ENCODE measurements at places on chromosomes 16 and 17. TPM values are rescaled to one million over a fixed set of nuclear protein-coding genes. Genes with fewer than 3 reads are reported as not detected.

- DNase-seq = no peak
Observed at GRCh38 chr17:33639103-33639880, 346.2 kb upstream of the ASIC2 start.

The EVPLL gene
- total RNA-seq = not detected

The ABCC11 gene
- total RNA-seq = 0.35 TPM

DNA sequence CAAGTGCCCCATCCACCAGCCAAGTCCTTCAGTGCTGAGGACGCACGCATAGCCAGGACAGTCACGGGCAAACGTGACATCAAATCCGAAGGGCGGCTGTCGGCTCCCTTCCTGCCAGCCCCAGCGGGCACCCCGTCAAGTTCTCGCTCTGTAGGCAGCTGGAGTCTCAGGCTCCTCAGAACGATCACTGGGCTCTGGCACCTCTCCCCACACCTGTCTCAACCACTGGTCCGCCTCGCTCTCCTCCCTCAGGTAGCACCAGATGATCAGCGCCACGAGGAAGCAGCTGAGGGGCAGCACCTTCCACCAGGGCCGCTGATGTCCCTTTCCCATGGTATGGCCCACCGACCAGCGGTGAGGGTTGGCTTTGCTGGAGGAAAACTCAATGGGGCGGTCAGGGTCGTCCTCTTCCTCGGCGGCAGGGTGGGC lies 422 bp downstream of the UQCC4 start:
- no peak for DNase-seq

GRCh38 chr16:2428051-2428783 lies 1.0 kb upstream of the CCNF start:
- DNase-seq = peak; percentile 71

DNA sequence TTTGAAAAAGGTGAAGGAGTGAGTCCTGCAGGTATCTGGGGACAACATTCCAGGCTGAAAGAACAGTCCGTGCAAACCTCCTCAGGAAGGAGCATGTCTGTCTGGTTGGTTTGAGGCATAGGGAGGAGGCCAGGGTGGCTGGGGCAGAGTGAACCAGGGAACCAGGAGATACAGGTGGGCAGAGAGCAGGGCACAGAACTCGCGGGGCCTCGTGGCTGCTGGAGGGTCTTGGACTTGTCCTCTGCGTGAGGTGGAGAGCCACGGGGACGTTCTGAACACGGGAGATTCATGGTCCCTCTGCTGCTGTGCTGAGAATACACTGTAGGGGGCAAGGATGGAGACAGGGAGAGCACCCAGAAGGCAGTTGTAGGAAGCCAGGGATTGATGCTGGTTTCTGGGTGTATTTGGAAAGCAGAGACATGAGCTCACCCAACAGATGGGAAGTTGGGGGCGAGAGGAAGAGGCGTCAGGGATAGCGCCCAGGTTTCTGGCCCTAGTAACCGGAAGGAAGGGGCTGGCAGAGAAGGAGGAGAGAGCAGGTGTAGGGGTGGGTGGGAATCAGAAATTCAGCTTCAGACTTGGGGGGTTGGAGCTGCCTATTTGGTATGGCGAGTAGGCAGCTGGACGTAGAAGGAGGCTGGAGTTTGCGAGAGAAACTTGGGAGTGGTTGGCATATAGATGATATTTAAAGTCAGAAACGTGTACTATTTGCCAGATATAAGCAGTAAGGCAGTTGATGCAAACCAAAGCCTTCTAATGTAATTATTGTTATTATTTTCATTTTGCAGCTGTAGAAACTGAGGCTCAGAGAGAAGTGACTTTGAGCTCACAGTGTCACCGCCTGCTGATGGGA lies at the start of gene CCL17:
CCL17 (plus strand) TSS at position 803 of the 853 bp plus-strand sequence. CDS start 9,166 bp downstream, outside the sequence.
- DNase-seq = no peak

DNA sequence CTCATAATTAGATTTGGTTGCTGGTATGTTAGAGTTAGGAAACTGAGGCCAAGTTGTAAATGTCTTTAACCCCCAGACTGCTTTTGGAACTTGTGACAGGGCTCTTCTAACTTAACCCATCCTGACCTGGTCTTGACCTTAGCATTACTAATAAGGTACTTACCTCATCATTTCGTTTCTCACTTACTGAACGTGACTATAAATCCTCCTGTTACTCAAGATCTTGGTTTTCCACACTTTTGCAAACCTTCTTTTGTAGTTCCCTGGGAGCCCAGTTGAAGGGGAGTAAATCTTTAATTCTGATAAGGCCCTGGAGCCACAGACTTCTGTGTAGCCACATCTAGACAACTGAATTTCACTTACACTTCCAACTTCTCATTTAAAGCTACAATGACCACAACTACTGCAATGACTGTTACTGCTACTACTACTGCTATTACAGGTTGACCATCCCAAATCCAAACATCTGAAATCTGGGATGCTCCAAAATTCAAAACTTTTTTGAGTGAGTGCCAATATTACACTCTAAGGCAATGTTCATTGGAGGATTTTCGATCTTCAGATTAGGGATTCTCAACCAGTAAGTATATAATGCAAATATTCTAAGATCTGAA lies 248.8 kb upstream of the TBX2 start:
- no peak for DNase-seq

The DNASE1L2 gene
- 0.87 TPM for total RNA-seq

DNA sequence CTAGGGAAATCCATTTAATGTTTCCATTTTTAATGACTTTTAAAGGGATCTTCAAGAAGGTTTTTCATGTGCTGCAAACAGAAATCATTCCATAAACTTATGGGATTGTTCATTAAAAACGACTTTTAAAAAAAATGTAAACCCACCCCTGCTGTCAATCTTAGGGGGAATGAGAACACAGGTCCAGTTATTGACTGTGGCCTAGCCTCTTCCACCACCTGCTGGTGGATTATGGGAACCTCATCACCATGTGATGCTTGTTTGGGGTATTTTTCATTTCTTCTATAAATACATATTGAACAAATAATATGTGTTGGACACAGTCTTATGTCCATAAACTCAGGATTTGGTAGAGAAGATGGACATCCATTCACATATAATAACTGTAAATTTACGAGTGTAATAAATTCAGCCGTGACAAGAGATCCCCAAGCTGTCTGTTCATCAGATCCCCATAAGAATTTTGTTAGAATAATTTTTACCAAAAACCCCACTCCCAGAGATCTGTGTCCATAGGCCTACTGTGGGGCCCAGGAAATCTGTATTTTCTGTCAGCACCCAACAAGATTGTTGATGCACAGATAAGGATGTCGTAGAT lies 42.0 kb upstream of the TMC5 start:
- DNase-seq = no peak

GRCh38 chr17:61774724-61775123 lies 88.6 kb downstream of the BRIP1 start:
- DNase-seq = no peak

The SEPTIN12 gene
- 1.1 TPM for total RNA-seq

DNA sequence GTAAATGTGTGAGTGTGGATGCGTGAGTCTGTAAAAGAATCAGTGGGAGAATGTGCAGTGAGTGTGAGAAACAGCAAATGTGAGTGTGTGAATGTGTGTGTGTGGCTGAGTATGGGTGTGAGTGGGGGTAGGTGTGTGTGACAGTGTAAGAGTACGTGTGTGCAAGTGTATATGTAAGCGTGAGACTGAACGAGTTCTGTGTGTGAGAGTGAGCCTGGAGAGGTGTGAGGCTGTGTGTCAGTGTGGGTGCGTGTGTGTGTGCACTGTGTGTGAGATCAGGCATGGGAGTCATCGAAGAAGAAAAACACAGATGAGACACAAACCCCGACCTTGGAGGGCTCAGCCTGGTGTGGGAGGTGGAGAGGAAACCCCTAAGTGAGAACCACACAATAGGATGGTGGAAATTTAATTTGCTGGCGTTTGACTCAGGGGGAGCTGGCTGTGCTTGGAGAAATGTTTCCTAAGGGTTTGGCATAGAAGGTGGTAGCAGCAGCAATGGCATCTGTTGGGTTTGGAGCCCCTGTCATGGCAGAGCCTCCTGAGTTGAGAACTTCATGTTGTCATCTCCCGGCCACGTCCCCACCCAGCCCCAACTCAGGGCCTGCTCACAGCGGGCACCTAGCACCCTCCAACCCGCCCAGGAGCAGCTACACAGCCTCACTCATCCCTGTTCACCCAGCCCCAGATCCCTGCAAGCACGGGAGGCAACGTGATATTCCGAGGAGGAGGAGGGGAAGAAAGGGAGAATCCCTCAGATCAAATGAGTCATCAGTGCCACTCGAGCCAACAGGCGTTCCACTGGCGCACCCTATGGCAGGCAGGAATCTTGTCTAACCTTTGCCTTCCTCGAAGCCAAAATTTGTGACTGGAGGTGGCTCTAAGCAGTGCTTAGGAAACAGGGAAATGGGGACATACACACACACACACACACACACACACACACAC lies 14.3 kb upstream of the NUBP1 start:
- peak; percentile 48 for DNase-seq

DNA sequence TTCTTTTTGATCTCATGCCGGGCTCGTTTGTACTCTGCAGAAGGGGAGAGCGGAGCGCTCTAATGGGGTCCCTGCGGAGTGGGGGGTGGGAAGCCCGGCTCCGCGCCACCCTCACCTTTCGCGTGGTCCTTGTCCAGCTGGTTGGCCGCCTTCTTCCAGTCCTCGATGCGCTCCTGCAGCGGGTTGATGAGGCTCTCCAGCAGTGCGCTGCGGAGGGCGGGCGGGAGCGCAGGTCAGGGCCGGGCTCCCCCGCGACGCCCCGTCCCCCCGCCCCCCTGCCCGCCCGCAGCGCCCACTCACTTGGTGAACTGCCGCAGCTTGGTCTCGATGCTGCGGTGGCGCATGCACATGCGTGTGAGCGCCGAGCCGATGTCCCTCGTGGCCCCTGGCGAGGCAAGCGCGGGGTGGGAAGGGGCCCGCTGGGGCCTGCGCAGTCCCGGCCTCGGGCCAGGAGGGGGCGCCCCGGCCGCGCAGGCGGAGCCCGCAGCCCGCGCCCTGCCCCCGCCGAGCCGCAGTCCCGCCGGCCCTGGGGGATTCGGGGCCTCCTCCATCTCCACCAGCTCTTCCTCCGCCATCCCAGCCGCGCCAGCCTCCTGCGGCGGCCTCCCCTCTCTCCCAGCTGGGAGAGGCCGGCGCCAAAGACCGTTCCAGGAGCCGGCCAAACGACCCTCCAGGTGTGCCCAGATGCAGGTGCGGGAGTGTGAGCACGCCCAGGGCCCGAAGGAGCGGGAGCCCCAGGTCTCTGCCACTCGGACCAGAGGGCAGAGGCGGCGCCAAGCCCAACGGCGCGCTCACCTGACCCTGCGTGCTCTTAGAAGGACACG lies 6.0 kb downstream of the MTSS2 start:
- peak; percentile 38 for DNase-seq

- DNase-seq = no peak
Observed at GRCh38 chr16:11350921-11351335, 5.7 kb downstream of the RMI2 start.

DNA sequence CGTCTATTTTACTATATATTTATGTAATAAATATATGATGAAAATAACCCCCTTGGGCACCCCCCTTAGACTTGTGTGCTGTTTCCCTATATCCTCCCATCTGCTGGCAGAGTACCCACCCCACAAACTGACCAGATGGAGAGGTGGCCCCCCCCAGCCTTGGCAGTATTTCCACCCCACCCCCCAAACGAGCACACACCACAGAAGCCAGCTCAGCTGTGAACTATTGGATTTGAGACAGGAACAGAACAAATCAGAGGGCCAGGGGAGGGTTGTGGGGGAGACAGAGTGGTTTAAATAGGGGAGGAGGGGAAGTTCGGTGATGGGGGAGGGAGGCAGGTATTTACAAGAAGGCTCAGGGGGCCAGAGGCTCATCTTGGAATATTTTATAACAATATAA lies 7.8 kb downstream of the NR1D1 start:
- no peak for DNase-seq

GRCh38 chr16:57149391-57149790 lies 36.4 kb downstream of the PSME3IP1 start:
- no peak for DNase-seq

- no peak for DNase-seq
Observed at GRCh38 chr17:41937970-41938954, 7.8 kb downstream of the ODAD4 start.

The ALOX15 gene
- total RNA-seq = 0.10 TPM

The SLC22A31 gene
- total RNA-seq = 1.1 TPM

- peak; percentile 27 for DNase-seq
Observed at GRCh38 chr17:78268951-78269905, 37.8 kb downstream of the TMEM235 start.

DNA sequence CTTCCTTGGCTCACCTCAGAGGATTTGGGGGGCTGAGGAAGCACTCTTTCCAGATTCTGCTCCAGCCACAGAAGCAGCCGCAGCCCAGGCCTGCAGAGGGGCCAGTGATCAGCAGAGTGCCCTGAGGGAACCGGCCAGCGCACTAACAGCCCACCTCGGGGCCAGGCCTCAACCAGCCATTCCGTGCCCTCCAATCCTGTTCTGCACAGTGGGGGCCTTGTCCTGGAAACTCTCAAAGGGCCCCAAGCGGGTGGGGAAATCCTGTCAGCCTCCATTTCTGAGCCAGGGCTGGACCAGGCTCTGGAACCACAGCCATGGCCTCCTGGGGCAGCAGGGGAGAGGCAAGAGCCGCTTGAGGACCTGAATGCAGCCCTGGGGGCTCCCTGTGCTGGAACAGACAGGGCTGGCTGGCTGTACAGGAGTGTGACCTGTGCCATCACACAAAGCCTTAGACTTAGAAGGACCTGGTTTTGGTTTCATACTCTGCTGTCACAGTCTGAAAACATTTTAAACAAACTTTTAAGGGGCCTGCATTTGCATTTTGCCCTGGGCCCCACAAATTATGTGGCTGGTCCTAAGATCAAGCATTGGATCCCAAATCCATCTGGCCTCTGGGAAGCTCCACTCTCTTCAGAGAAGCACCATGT lies 10.0 kb downstream of the CNGB1 start:
- no peak for DNase-seq

The STX1B gene
- 2.8 TPM for total RNA-seq

The DPEP2 gene
- total RNA-seq = 2.8 TPM

- no peak for DNase-seq
Observed at GRCh38 chr17:47201166-47201565, 8.0 kb upstream of the MYL4 start.

The LRRC37A gene
- 3.1 TPM for total RNA-seq

GRCh38 chr17:37392024-37392590 lies 14.5 kb downstream of the ACACA start:
- DNase-seq = no peak

The TAT gene
- 0.51 TPM for total RNA-seq

The TPSG1 gene
- 23.3 TPM for total RNA-seq

- peak; percentile 75 for DNase-seq
Observed at GRCh38 chr16:68257906-68258800, 6.2 kb upstream of the SLC7A6 start.

The PIK3R5 gene
- total RNA-seq = 2.7 TPM

DNA sequence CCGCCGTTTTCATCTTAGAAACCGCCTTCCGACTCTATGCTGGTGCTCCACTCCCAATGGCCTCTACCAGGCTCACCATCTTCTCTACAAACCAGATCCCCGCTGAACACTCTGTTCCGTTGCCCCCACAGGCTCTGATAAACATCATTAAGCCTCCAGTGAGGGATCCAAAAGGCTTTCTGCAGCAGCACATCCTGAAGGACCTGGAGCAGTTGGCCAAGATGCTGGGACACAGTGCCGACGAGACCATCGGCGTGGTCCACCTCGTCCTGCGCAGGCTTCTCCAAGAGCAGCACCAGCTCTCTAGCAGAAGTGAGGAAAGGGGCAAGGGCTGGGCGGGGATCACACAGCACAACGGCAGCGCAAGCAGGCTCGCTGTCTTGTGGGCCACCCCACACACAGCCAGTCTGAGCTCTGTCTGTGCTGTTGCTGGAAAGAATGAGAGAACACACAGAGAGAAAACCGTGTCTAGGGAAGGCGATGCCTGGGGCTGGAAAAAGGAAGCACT lies 33.5 kb upstream of the ENDOV start:
- no peak for DNase-seq

Measured in mucosa of descending colon (tissue), 3 donors.